ENCODE measurements at places on chromosomes 5 and 9.

DNA sequence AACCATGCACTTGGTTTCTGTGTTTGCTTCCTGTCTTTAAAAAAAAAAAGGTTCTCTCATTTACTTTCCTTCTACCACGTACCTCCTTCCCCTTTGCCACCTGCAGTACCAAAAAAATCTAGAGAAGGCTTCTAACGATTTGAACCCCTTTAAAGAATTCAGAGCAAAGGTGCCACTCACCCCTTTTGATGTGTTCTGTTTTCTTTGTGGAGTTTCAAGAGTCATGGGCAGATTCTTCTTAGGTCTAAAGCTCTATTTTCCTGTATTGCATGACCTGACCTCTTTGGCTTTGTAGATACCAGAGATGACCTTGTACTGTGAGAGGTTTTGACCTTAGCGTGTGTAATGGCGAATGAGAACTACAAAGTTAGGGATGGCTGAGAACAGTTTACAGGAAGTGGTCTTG, 29.0 kb downstream of the TXNDC8 start:
- DNase-seq: no peak

GRCh38 chr9:120556775-120557174, 23.2 kb downstream of the CDK5RAP2 start:
- DNase-seq: no peak

- DNase-seq: no peak
These were observed 187.7 kb upstream of the TLE4 start for GRCh38 chr9:79384091-79384490.

DNA sequence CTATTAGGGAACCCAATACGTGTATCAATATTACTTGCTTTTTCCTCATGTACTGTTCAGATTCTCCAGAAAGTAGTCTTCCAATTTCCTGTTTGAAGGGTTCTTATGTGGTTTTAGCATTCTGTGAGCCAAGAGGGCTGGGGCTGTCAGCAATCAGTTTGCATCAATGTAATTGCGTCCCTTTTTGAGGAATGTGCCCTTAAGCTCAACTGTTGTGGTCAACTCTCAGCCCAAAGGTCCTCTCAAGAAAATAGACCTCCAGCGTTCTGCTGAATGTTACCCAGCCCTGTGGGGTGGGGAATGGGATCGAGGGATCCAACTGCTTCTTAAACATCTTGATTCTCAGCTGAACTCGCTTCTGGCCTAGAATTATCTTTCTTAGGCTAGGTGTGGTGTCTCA, 43.8 kb upstream of the CDK20 start:
- DNase-seq: no peak

DNA sequence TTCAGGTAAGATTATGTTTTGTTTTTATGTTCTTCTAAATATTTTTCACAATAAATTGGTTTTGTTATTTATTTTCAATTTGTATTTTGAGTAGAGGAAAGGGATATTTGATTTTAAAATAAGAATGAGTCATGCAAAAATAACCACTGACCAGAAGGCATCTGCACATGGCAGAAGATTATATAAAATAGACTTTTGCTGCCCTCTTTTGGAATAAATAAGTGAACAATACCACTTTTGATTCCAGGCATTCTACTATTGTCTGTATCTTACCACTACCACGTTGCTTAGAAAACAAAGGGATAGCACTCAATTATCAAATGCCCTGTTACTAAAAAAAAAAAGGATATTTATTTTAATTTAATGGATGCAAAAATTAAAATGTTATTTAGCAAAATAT, 227.3 kb upstream of the ITGA1 start:
- peak; percentile 2 for DNase-seq

GRCh38 chr9:106066940-106067524, 372.7 kb downstream of the TMEM38B start:
- DNase-seq: peak; percentile 27

DNA sequence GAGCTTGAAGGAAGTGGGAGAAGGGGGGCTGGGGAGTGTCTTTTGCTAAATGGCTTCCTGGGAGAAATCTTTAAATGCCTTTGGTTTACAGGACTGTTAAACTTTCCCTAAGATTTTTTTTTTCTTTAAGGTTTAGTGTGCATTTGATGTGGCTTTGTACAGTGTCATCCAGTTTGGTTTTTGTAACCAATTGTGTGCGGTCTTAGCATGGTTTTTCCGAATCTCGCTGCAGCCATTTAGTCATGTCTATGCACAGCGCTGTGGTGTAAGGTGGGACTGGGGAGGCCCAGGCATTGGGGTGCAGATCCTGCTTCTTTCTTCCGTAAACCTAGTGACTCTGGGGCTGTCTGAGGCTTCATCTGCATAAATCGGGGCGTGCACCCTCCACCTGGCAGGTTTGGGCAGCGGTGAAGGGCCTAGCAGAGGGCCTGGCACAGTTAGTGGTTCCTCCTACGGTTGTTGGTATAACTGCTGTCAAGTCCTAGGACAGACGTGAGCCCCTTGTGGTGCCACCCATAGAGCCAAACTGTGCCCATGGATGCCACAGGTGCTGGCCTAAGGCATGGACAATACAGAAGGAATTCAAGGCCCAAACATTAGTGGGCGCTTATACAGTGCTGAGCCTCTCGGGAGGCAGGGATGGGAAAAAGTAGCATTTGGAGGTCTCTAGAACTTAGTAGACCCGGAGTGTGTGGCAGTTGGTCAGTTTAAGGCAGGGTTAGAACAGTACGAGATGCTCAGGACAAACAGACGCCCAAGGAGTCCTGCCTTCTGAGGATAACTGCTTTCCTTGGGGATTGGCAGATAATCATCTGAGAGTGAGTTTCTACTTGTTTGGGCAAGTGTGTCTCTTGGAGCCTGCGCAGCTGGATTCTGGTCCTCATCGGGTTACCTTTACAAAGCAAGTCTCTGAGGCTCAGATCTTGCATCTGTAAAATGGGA, 1.5 kb downstream of the PRRC2B start:
- no peak for DNase-seq

- no peak for DNase-seq
These were observed 1.5 kb downstream of the CTNNA1 start for GRCh38 chr5:138754699-138755057.

- no peak for DNase-seq
These were observed 632.9 kb upstream of the TLE4 start for GRCh38 chr9:78938821-78939220.

- peak; percentile 82 for DNase-seq
These were observed 72.8 kb upstream of the EFNA5 start for GRCh38 chr5:107743373-107744000.

DNA sequence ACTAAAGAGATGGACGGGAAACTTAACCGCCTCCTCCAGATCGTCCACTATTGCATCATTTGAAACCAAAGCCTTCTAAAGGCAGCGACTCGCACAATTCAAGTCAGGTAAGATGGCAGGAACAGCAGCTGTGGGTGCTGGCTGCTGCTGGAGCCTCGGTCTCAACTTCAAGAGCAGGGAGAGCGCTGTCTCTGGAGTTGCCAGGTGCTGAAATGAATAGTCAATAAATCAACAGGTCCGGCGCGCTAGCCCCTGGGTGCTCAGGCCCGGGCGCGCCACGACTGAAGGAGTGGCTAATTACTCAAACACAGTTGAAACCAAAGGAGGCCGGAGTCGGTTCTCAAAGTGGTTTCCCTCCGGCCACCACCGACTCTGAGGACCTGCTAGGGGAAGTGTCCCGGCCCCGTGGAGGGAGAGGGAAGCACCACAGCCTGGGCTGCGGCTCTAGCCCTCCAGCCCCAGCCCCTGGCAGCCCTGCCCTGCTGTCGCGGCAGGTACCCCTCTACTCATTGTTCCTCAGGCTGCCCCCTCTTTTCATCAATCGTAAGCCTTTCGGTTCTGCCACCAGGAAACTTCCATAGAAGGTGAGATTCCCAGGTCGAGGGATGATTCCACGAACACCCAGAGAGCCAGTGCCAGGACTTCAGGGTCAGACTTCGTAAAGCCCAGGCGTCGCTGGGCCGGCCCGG, 804 bp downstream of the TTC39B start:
- DNase-seq: peak; percentile 33

- DNase-seq: no peak
These were observed 10.5 kb upstream of the SCGB3A1 start for GRCh38 chr5:180601591-180602480.

DNA sequence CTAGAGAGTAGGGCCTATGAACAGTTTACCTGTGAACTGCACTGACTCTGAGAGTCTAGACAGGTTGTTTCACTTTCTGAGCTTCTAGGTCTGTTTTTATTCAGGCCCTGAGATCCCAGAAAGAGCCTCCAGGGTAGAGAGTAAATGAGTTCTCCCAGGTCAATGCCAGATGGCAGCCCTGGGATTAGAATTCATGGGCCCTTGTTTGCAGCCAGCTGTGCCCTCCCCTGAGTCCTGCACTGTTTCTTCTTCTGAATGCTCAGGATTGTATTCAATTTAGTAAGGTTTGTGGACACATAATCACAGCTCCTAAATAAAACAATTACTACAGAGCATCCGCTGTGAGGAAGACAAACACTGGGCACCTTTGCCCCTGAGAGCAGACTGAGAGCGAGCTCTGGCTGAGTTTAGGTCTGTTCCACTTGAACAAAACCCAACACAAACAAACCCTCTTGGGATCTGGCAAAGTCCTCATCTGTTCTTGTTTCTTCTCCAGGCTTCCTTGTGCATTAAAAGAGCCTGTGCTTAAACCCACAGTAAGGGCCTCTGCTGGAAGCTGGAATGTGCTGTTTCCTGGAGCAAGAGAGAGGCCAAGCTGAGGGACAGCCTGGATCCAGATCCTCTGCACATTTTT, 29.9 kb downstream of the FAM219A start:
- DNase-seq: no peak

- no peak for DNase-seq
These were observed 19.9 kb upstream of the INSYN2B start for GRCh38 chr5:170000155-170000554.

DNA sequence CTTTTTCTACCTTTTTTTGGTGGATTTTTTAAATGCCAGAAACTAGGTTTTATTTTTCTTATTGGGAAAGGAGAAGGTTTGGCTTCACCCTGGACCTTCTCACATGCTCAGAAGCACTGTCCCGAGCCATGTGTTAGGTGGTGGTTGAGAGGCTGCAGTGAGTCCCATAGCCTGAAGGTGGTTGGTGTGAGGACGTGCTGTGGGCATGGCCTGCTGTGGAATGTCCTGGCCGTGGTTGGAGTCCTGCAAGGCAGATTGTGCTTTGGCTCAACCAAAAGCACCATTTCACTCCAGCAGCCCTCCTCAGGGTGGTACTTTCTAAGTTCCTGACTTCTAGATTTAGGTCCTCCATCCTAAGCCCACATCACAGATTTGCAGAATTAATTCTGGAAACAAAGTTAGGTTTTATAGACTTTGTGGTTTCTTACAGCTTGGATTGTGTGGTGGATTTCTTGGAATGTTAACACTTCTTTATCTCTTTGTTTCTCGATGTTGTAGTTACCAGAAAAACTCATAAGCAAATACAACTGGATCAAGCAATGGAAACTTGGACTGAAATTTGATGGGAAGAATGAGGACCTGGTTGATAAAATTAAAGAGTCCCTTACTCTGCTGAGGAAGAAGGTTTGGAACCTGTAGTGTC, 22.6 kb downstream of the OTULIN start:
- no peak for DNase-seq

DNA sequence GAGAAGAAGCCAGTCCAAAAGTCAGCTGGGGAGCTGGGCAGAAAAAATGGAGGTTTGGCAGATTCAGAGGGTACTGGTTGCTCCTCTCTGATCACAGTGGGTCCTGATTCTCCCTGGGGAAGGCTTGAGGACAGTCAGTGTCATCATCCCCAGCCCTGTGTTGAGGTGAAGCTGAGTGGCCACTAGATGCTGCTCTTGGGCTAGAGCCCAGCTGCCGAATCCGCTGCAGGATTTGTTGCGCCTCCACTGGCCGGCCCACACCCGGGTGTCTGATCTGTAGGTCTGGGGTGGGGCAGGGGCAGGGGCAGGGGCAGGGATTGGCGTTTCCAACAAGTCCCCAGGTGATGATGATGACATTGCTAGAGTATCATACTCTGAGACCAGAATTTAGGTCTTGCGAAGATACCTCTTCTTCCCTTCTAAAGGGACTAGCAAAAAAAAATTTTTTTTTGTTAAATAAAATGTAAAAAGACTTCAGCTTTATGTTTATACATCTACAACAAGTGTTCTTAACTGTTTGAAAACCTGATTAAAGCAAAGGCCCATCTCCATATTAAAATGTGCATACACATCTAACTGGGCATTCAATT, 106.8 kb downstream of the PDE6A start:
- peak; percentile 69 for DNase-seq
